Activated CD4-positive, alpha-beta T cell treated with anti-CD3 and anti-CD28 coated beads, Interleukin-2, amount 50 U/mL, for 48 hours (primary cell): ENCODE measurements at places on chromosomes 13 and 19.

GRCh38 chr19:28405346-28405742, 807.6 kb downstream of the UQCRFS1 start:
- no peak for DNase-seq

DNA sequence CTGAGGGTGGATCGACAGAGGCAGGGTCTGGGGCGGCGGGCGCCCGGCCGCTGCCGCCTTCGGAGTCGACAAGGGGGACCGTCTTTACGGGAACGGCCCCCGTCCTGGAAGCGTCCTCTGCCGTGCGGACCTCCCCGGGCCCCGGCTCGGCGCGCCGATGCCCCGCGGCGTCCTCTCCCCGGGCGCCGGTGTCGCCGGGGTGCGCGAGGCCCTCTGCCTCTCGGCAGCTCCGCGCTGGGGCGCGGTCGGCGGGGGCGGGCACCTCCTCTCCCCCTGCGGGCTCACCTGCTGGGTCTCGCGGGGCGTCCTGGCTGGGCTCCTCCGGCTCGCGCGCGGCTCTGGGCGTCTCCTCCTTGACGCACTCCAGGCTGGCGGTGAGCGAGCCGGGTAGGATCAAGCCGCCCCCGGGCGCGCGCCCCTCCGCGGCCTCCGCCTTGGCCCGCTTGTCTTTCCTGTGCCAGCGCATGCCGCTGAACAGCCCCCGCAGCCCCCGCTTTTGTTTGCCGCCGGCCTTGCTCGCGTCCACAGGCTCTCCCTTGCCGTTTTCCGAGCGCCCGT, 1.5 kb downstream of the AMER2 start:
- DNase-seq, result no peak

GRCh38 chr19:51690454-51691073, 2.6 kb upstream of the SPACA6 start:
- peak; percentile 82 for DNase-seq

- DNase-seq, result no peak
Measured at GRCh38 chr19:48720251-48720612, 707 bp upstream of the MAMSTR start.

DNA sequence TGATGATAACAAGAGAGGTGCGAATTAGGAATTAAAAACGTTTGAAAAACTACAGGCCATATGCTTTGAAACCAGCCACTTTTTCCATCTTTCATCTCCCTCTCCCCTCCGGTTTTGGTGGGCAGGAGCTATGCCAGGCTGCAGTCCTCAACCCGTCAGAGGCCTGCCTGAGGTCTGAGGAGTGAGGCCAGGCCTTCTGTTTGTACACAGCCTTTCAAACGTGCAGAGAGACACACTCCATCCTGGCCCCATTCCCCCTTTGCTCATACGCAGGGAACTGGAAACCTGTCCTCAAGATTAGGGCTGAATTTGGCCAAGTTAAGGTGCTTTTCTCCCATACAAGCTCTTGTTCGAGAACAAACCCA, 74.5 kb downstream of the ZIC5 start:
- no peak for DNase-seq

GRCh38 chr19:23437901-23438300, 42.6 kb upstream of the ZNF91 start:
- DNase-seq, result no peak

DNA sequence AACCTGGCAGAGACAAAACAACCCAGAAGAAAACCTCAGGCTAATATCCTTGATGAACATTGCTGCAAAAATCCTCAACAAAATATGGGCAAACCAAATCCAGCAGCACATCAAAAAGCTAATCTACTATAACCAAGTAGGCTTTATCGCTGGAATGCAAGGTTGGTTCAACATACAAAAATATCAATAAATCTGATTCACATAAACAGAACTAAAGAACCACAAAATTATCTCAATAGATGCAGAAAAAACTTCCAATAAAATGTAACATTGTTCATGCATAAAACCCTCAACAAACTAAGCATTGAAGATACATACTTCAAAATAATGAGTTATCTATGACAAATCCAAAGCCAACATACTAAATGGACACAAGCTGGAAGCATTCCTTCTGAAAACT, 8.8 kb downstream of the ZNF724 start:
- no peak for DNase-seq

- DNase-seq, result no peak
Measured at GRCh38 chr13:80642641-80643040, 301.7 kb upstream of the SPRY2 start.

DNA sequence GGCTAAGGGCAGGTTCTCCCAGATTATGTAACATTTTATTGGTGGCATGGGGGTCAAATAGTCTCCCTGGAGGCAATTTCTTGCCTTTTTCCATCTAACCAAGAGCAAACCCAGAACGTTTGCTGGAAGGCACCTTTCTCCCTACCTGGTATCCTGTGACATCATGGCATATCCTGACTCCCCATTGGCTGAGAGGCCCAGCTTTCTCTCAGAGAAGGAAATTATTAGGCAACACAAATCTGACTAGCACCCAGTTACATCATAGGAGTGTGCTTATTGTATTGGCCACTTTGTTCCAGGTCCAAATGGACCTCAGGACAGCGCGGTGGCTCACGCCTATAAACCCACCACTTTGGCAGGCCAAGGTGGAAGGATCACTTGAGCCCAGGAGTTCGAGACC, 13.0 kb downstream of the NTN5 start:
- DNase-seq, result no peak

GRCh38 chr13:39269411-39269810, 231.2 kb downstream of the NHLRC3 start:
- DNase-seq, result no peak

- peak; percentile 82 for DNase-seq
Measured at GRCh38 chr13:46551410-46552302, 1.3 kb upstream of the LRCH1 start.

GRCh38 chr19:15154002-15154612, 46.7 kb downstream of the NOTCH3 start:
- DNase-seq, result peak; percentile 61

GRCh38 chr13:32902874-32903273, 113.3 kb upstream of the KL start:
- DNase-seq, result no peak

DNA sequence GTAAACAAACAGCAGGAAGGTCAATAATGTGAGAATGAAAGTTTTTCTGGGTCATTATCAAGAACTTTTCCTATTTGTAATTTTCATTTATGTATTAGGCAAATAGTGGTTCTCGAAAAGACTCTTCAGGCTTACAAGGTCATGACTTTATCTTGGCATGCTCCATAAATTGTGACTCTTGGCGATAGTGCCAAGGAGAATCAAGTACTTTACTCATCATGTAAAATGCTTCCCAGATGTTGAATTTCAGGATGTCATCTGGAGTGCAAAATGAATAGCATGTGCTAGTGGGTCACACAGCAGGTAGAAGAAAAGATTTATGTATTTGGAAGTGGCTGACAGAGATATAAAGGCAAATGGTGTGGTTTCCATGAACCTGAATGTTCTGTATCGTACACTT, 1492.7 kb upstream of the PCDH20 start:
- no peak for DNase-seq

GRCh38 chr19:28326746-28327145, 886.2 kb downstream of the UQCRFS1 start:
- no peak for DNase-seq

GRCh38 chr19:32350987-32351348, 5.6 kb downstream of the ZNF507 start:
- DNase-seq, result no peak

DNA sequence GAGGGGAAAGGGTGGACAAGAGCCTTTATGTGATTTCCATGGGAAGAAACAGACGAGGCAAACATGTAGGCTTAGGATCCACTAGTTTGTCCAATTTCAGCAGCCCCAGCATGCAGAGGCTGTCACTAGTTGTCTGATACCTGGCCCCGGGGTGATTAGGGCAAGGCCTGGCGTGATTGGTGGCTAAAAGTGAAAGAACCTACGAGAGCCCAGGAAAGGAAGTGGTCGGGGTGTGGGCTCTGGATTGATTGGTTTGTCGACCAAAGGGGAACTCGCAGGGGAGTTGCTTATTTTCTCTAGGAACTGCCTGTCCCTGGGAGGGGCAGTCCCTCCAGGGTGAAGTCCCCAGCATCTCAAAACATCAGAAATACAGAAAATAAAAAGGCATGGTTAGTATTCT, 64.2 kb upstream of the UQCRFS1 start:
- DNase-seq, result peak; percentile 61

DNA sequence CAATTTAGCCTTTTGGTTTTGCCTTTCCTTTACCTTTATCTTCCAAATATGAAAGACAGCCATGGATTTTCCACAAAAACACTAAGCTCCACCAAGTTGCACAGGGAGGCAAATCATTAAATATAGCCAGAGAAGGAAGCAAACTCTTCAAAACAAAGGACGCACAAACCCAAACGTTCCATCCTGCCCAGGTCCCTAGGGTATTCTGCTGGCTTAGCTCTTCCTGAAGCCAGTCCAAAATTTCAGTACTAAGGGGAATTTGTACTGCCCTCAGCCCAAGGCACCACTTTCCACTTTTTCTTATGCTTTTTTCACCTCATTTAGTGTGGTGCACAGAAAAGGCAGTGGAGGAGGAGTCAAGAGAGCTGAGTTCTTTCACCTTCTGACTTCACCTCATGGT, 169.9 kb downstream of the FLT1 start:
- no peak for DNase-seq

DNA sequence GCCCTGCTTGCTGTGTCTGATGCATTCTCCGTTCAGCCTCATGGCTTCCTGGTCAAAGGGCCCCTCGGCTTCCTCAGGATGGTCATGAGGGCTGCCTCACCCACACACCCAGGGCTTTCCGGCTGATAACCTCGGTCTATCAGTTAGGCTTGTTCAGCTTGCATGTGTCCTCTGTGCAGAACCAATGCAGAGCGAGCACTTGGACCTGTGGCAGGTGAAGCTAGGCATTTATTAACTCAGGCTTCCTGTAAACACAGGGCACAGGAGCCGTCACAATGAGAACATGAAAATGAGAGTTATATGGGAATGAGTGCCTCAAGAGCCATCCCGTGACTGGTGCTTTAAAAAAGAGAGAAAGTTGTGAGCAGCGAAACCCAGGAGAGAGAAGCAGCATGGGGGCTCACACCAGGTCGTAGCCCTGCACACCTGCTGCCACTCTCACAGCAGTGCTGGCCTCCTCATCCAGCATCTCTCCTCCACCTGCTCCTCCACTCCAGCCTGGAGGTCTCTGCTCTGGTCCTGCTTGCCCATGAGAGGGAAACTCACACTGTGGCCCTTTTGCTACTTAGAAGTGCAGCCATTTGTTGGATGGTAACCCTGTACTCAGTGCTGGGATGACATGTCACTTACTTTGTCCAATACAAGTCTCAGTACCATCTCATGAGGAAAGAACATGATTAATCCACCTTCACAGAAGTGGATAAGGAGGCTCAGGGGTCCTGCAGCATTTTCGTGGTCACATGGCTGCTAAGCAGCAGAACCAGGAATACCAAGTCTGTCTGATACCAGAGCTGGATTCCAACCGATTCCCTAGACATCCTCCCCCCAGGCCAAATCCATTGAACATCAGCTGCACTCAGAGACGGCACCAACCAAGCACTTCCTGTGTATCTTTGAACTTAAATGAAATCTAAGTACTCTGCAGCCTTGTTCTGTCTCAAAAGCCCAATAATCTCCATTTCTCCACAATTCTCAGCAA, 50.5 kb upstream of the IRS2 start:
- DNase-seq, result no peak

DNA sequence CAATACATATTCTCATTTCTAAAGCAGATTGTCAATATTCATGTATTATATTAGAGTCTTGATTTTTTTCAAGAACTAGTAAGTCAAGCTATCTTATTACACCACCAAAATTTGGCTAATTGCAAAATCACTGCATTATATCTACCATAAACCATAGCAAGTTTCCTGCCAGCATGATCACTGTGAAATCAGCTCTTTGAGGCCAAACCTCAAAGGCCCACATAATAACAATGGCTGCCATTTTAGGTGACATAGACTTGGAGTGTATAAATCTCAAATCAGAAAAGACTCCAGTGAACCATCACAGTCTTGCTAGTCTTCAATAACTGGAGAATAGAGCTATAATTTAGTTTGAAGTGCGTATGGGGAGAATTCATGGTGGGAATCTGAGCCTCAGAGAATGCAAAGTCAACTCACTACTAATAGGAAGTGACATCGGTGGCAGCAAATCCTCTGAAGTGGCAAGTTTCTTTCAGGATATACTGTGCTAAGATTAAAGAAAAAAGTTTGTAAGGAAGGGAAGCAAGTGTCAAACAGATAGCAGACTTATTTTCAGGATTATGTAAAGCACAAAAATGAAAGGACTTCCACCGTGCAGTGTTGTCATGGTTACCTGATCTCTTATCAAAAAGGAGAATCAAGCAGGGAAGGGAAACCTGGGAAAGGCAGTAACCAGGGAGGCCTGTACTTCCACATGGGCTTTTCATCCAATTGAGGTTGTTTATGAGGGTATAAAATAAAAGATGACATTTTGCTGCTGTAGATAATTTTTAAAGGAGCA, 117.4 kb upstream of the FNDC3A start:
- no peak for DNase-seq

DNA sequence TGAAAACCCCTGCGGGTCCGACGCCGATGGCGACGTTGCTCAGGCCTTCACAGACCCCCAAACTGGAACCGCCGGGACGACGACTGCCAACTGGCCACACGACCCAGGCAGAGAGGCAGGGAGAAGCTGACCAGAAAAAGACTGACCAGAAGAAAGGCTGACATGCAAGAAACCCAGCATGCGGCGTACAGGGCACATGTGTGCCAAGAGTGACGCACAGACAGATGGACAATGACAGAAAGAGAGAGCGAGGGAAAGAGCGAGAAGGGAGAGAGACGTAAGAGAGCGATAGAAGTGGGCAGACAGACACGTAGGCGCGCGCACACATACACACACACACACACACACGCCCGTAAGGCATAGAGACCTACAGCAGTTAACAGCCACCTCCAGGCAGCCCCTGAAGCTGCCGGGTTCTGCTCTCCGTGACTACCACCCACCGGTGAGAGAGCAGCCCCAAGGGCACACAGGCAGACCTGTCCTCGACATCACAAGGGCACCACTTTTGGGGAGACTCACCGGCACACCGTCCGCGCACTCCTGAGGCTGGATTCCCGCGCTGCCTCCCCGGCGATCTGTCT, 67.2 kb upstream of the ZNF527 start:
- DNase-seq, result no peak

- DNase-seq, result no peak
Measured at GRCh38 chr13:48246102-48246501, 13.1 kb downstream of the ITM2B start.

- DNase-seq, result no peak
Measured at GRCh38 chr19:1253514-1254080, 5.2 kb downstream of the MIDN start.

- DNase-seq, result no peak
Measured at GRCh38 chr13:85853161-85853894, 54.1 kb upstream of the SLITRK6 start.

DNA sequence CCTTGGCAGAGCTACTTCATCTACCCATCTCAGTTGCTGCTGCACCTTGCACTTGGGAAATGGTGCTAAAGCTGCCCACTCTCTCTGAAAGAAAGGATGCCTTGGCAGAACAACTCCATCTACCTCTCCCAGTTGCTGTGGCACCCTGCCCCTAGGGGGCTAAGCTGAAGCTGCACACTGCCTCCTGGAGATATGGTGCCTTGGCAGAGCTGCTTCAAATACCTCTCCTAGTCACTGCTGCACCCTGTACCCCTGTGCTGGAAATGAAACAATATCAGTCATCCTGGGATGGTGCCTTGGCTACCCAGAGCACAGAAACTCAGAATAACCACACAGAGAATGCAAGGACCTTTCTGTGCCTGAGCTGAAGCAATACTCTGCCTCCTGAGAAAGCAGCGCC, 615.8 kb downstream of the DIAPH3 start:
- no peak for DNase-seq

GRCh38 chr19:483332-484072, 12.8 kb upstream of the MADCAM1 start:
- DNase-seq, result no peak
